ENCODE measurements at places on chromosomes 12 and 14.

- DNase-seq = peak; percentile 43
These were observed 300.5 kb downstream of the PRKD1 start for GRCh38 chr14:29627137-29627536.

- DNase-seq = peak; percentile 72
These were observed 61.6 kb downstream of the SH2B3 start for GRCh38 chr12:111467092-111467856.

GRCh38 chr12:66074561-66074960 is 56.0 kb downstream of the LLPH start:
- peak; percentile 52 for DNase-seq

- peak; percentile 59 for DNase-seq
These were observed 55.7 kb downstream of the TRPV4 start for GRCh38 chr12:109777544-109777943.

DNA sequence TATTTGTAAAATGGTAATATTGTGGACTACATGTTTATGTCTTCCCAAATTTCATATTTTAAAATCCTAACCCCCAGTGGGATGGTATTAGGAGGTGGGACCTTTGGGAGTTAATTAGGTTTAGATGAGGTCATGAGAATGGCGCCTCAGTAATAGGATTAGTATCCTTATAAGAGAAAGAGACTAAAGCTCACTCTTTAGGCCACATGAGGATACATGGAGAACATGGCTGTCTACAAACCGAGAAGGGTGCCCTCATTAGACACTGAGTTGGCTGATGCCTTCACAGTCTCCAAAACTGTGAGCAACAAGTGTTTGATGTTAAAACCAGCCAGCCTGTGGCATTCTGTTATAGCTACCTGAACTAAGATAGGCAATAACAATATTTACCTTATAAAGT is 58.3 kb upstream of the OTOGL start:
- DNase-seq = no peak

- DNase-seq = no peak
These were observed 21.2 kb downstream of the RTL1 start for GRCh38 chr14:100882026-100882967.

- DNase-seq = peak; percentile 63
These were observed 211.7 kb upstream of the FKBP4 start for GRCh38 chr12:2583091-2583497.

Measured in EH (cell line).